ENCODE measurements at places on chromosomes 2 and 18.
A peak's percentile ranks its signal among the peaks of the same experiment; 100 is the strongest.

GRCh38 chr2:77737236-77737635 is 215.1 kb upstream of the LRRTM4 start:
- no peak for DNase-seq

DNA sequence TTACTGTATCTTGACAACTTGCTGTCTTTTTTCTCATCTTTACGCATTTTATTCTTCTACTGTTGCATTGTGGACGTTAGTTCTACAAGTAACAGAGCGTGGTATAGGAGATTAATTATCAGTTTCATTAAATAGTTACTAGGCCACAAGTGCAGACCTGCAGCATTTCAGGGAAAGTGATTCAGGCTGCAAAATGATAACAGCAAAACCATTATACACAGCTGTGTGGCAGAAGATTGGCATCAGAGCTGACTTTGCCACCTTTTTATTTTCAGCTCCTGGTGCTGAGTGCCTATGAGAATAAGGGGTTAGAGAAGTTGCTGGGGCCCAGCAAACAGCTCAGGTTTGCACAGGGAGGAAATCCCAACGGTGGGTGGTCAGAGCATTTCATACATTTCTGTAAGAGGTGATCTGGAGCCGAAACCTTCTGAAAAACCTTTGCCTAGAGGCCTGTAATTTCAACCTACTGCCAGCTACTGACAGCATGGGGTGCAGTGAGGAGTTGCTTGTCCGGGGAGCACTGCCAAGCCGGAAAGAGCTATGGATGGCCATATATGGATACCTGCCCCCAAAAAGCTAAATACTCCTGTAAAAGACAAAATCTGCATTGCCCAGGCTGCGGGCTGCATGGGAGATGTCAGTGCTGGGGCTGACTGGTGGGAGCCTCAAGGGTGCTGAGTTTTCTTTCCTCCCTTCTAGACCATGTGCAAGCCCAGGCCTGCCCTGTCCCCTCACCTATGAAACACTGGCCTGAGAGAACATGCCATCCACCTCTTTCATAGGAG is 2.7 kb upstream of the CCBE1 start:
- DNase-seq = no peak

DNA sequence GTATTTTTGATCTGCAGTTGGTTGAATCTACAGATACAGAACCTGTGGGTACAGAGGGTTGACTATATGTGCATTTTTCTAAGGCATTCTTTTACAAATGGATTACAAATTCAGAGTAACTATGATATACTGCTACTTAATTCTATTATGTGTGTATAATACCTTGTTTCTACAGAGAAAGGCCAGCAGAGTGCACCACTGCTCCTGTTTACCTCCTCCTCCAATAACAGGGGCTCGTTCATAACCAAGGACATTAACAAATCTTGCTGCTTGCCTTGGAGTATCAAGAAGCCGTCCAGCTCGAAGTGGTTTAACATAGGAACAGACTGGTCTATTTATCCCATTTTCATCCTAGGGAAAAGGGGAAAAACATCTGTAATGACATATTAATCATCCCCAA is 16.4 kb downstream of the CEP76 start:
- DNase-seq = no peak

- DNase-seq = no peak
Observed at GRCh38 chr2:233565685-233566140, 869 bp downstream of the USP40 start.

DNA sequence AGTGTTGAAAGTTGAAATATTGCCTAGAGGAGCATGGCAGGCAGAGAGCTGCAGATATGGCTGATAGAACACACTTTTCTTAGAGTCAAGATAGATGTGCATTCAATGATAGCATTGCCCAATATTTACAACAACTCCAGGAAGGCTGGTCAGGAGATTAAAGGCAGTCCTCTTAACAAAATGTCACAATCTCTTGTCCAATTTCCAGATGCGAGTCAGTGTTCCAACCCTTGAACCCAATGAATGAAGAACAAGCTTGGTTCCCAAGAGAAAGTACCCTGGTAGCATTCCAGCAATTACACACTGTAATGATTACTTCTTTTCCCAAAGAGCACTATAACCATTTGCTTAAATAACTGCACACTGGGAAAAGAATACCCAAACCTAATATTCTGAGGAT is 839.4 kb upstream of the VRK2 start:
- DNase-seq = peak; percentile 39

- peak; percentile 68 for DNase-seq
Observed at GRCh38 chr2:205580212-205580987, 101.9 kb upstream of the NRP2 start.

GRCh38 chr2:13996527-13996926 is 636.0 kb upstream of the LRATD1 start:
- DNase-seq = no peak

GRCh38 chr18:51953521-51953920 is 386.5 kb upstream of the DCC start:
- no peak for DNase-seq

GRCh38 chr18:58662118-58662517 is 9.1 kb upstream of the MALT1 start:
- no peak for DNase-seq

DNA sequence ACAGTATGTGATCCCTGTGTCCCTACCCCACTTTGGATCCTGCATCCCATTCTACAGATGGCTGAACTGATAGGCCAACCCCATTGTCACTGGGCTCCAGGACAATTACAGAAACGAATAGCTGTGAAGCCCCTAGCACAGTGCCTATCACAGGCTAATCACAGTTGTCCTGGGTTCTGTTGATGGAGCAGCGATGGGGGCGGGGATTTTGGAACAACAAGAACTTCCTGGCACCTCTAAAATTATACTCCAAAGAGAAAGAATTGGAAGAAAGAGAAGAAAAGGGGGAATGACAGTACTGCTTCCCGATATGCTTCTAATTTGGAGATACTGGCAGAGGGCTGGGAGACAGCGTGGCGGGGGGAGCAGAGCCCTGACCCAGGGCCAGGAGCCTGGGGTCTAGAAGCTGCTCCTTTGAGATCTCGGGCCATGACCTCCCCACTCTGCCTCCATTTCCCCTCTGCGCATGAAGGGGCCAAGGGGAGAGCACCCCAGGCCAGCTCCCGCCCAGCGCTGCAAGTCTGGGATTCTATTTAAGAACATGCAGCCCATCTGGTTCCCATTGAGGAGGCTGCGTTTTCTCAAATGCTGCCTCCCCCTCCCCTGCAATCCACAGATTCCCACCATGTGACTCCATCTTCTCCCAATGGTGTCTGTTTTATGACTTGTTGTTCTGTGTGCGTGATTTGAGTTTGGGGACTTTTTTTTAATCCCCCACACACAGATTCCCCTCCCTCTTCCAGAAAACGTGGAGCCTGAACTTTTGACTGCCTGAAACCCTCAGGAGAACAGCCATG is 202.7 kb downstream of the CYP26B1 start:
- no peak for DNase-seq

GRCh38 chr2:218895326-218895725 is 14.7 kb downstream of the WNT10A start:
- no peak for DNase-seq

DNA sequence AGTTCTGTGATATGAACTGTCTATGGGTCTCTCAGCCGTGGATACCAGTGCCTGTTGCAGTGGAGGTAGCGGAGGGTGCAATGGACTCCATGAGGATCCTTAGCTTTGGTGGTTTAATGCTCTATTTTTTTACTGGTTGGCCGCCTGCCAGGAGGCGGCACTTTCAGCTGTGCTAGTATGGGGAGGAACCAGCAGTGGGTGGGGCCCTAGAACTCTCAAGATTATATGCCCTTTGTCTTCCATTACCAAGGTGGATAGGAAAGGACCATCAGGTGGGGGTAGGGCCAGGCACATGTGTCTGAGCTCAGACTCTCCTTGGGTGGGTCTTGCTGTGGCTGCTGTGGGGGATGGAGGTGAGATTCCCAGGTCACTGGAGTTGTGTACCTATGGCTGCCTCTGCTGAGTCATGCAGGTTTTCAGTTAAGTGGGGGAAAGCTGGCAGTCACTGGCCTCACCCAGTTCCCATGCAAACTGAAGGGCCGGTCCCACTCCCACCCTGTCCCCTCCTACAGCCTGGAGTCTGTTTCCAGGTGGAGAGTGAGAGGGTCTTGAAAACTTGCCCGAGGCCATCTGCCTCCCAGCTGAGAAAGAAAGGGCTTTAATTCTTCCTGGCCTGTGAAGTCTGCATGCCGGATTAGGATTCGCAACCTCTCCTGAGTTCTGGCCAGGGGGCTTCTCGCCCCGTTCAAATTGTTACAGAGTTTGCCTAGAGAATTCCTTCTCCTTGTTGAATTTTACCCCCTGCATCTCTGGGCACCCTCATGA is 14.5 kb downstream of the KCNS3 start:
- DNase-seq = no peak

GRCh38 chr18:28040716-28041115 is 136.2 kb downstream of the CDH2 start:
- DNase-seq = peak; percentile 24

GRCh38 chr2:191831410-191831994 is 15.4 kb downstream of the CAVIN2 start:
- DNase-seq = no peak

- DNase-seq = no peak
Observed at GRCh38 chr2:145753041-145753608, 1233.2 kb upstream of the ZEB2 start.

DNA sequence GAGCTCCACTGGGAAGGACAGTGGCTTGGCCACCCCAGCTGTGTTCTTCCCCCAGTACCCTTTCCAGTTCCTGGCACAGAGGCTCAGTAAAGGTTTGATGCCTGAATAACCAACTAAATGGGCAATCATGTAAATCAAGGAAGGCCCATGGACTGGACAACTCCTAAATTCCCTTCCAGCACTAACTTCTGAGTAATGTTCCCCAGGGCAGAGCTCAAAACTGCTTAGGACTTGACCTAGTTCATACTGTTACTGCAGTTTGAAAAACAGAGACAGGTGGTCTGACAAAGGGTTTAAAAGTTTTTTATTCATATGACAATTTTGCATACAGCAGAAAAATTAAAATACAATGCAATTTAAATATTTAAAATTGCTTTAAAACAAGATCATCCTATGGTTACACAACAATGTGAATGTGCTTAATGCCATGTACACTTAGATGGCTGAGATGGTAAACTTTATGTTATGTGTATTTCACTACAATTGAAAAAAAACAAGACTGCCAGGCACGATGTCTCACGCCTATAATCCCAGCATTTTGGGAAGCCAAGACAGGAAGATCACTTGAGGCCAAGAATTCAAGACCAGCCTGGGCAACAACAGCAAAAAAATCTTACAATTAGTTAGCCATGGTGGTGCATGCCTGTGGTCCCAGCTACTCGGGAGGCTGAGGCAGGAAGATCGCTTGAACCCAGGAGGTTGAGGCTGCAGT is 26.2 kb downstream of the PCBP1 start:
- no peak for DNase-seq

- peak; percentile 22 for DNase-seq
Observed at GRCh38 chr18:10230072-10230471, 224.4 kb upstream of the APCDD1 start.

DNA sequence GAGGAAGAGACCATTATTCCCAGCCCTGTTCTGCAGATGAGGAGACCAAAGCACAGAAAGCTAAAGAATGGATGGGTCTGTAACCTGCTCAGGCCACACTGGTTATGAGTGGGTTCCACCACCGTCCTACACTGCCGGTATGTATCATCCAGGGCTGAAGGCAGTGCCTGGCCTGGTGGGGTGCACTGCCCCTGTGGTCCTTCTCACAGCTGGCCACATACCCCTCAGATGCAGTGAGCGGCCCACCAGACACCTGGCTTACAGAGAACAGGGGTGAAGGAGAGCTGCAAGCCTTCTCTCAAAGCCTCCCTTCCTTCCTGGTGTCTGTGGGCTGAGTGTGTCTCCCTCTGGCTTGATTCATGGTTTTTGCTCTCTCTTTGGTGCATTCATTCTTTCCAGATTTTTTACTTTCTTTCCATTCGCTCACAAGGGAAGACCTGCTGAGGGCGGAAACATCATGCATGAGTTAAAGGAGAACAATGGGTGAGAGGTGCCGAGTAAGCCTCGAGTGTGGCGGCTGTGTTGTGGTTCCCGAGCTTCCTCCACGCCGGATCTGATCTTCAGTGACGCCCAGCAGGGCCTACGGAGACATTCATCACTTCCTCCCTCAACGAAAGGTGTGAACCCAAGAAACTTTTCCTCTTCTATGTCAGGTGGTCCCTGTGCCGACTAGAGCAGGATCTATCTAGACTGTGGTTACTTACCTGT is 62.1 kb upstream of the REL start:
- DNase-seq = no peak

DNA sequence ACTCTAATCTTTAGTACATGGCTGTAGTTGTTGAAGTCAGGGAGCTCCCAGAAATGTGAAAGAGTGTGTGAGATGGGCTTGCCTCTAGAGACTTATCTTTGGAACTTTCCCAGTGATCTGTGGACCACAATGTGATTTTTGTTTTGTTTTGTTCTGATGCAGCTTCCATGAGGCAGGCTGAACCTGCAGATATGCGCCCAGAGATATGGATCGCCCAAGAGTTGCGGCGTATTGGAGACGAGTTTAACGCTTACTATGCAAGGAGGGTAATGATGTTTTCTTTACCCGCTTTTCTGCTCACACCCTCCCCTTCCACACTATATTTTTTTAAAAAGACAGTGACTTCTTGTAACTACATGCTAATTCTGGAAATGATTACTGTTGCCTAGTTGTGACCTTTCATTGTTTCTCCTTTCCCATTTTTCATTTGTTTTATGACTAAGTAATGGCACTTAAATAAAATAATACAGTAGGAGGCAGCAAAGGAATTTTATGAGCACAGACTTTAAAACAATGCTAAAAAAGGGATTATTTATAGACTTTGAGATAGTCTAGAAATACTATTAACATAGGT is 29.3 kb downstream of the BCL2L11 start:
- DNase-seq = no peak

GRCh38 chr2:140603416-140603815 is 1527.4 kb downstream of the LRP1B start:
- DNase-seq = no peak

GRCh38 chr2:98713332-98714015 is 17.5 kb downstream of the MGAT4A start:
- no peak for DNase-seq

- no peak for DNase-seq
Observed at GRCh38 chr18:78975292-78975691, 4.3 kb upstream of the SALL3 start.

DNA sequence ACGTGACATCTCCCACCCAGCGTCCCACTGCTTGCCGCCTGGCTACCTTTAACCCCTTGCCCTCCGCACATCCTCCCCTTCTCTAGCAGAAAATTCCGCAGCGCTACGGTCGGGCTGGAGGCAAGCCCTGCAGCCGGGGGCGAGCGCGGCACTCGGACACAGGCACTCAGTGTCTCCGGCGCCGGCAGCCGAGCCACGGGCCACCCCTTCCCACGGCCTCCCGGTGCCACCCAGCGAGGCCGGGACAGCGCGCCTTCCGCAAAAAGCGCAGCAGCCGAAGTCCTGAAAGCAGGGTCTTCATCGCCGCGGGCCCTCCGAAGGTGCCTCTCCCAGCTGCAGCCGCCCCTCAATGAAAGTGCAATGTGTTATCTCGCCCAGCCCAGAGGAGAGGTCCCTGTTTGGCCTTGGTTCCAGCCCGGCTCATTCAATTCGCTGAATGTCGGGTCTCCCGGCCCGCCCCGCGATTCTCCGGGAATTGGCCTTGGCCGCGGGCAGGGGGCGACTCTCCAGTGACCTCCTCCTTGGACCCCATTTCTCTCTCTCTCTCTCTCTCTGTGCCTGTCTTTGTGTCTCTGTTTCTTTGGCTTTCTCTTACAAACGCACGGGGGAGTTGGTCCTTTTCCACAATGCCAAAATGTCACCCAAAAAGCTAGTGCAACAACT is 1.1 kb downstream of the DLGAP1 start:
- no peak for DNase-seq

- no peak for DNase-seq
Observed at GRCh38 chr2:3965953-3966352, 262.6 kb downstream of the DCDC2C start.

- no peak for DNase-seq
Observed at GRCh38 chr2:1843646-1844045, 99.3 kb upstream of the PXDN start.
